Fibroblast of lung (primary cell): ENCODE measurements at places on chromosomes 7 and 10.

DNA sequence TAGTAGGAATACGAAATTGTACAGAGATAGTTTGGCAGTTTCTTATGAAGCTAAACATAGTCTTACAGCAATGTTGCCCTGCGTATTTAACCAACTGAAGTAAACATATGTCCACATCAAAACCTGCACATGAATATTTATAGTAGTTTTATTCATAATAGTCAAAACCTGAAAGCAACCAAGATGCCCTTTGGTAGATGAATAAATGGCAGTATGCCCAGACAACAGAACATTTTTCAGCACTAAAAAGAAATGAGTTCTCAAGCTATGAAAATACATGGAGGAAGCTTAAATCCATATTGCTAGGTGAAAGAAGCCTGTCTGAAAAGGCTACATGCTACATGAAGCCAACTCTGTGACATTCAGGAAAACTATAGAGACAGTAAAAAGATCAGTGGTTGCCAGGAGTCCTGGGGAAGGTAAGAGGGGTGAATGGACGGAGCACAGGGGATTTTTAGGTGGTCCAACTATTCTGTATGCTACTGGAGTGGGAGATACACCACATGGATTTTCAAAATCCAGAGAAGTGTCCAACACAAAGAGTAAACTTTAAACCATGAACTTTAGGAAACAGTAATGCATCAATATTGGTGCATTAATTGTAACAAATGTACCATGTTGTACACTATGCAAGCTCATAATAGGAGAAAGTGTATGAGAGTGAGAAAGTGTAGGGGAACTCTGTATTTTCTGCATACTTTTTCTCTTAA is 17.6 kb downstream of the GPRIN2 start:
- no peak for DNase-seq

DNA sequence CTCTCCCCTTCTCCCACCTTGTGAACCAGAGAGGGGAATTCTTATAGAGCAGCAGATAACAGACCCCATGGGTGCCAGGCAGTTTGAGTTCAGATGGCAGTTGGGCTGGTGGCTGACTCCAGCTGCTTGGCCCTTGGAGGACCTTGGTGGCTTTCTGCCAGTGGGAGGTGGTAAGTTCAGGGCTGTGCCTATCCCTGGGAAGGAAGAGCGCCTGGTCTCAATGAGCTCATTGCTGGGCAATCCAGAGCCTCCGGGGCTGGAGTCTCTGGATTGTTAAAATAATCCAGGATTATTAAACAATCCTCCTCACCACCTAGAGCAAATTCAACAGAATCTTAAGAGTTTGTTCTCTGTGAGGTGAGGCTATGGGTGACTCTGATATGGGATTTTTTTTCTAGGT is 105.2 kb downstream of the FANK1 start:
- peak; percentile 29 for DNase-seq

GRCh38 chr7:38318241-38318640 is 44.8 kb upstream of the TARP start:
- DNase-seq: no peak

DNA sequence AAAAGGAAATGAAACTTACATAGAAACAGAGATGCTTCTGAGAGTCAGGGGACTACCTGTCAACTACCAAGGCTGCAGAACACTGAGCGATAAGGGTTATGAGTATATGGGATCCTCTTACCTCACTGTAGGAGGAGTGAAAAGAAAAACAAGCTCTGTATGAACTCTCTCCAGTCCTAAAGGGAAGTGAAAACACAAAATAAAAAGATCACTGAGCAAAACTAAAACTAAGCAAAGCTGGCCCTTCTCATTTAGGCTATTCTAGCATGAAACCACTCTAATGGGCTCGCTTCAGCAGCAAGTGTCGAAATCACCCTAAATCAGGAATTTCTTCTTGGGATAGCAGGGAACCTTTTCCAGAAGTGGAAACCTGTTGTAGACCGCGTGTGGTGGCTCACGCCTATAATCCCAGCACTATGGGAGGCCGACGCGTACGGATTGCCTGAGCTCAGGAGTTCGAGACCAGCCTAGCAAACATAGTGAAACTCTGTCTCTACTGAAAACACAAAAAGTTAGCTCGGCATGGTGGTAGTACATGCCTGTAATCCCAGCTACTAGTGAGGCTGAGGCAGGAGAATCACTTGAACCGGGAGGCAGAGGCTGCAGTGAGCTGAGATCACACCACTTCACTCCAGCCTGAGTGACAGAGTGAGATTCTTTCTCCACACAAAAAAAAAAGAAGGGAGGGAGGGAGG is 27.0 kb downstream of the DCLRE1C start:
- DNase-seq: no peak

GRCh38 chr7:148661471-148661870 is 37.2 kb upstream of the CUL1 start:
- no peak for DNase-seq

DNA sequence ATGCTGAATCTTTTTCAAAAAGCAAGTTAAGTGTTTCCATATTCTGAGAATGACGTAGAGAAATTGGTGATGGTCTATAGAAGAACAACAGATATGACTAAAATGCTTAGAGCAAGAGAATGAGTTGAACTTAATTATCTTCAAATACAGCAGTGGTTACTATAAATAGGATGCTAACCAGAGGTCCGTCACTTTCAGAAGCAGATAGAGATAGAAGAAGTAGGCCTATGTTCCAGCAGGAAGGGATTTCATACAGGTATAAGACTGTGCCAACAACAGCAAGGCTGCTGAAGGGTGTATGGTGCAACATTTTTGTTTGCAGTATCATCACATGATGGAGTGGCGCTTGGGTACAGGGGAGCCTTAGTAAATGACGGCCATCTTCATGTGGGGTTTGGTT is 68.6 kb downstream of the HBP1 start:
- no peak for DNase-seq

GRCh38 chr10:48378675-48379074 is 72.2 kb downstream of the MAPK8 start:
- DNase-seq: no peak

DNA sequence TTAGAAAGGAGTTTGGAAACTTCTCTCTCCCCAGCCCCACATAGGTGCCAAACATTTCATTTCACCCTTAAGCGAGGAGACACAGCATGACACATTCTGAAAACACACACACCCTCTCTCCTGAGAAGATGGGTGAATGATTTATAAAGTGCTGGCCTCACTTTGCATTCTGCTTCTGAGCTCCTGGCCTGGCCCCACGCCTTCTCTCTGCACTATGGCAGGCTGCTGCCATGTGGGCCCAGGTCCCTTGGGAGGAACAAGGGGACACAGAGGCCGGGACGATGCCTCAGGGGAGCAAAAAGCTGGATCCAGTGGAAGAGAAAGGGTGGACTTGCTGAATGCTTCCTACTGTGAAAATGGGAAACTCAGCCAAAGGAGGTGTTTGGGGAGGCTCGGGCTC is 56.0 kb downstream of the CPXM2 start:
- DNase-seq: no peak

- no peak for DNase-seq
Observed at GRCh38 chr7:128882134-128882533, 19.5 kb downstream of the ATP6V1F start.

- DNase-seq: no peak
Observed at GRCh38 chr7:80458822-80459725, 52.8 kb downstream of the GNAT3 start.

- peak; percentile 55 for DNase-seq
Observed at GRCh38 chr7:119270045-119270464, 1002.9 kb upstream of the KCND2 start.

- DNase-seq: no peak
Observed at GRCh38 chr7:135342887-135343286, 109.2 kb downstream of the STRA8 start.

DNA sequence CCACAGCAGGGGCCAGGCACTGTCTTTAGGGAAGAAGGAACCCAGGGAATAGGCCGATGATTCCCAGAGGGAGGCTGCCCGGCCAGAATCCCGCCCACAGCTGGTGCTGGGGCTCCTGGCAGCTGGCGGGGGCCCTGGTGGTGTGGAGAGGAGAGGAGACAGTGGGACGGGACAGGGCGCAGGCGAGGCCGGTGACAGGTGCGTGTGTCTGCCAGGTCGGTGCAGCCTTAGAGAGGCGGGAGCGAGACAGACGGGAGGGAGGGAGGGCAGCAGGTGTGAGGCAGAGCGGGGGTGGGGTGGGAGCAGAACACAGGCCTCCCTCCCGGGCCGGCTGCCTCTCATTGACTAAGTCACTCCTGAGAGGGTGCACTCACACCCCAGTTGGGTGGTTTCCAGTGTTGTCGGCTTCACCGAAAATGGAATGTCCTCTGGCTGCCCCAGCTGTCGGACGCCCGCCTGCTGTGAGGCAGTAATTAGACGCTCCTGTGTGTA is 55.2 kb downstream of the ELFN1 start:
- peak; percentile 60 for DNase-seq

DNA sequence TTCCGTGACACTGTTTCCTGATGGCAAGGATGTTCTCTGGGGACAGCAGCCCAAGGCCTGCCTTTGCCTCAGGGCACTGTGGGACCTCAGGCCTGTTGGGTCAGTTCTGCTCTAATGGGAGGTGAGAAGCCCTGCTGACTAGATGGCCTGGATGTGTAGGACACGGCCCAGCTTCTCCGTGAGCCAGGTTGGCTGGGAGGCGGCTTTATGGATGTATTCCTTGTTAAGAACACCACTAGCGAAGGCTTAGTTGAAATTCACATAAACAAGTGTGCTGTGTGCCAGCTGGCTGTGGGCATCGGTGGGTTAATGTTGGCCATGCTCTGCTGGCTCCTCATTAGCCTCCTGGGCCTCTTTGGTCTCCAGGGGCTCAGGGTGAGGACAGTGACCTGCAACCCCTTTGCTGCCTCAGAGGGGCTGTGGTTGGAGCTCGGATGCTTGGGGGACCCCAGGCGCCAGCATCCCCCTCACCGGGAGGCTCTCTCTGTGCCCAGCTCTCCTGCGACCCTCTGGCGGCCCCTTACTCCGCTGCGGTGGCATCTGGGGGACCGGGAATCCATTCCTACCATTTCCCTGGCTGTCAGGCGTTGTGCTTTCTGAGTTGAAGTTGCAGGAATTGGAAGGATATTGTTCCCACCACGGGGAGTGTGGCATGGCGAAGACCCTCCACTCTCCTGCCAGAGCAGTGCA is 22.8 kb upstream of the DPYSL4 start:
- DNase-seq: no peak

- DNase-seq: no peak
Observed at GRCh38 chr10:45144326-45145070, 143.8 kb downstream of the ZNF22 start.

DNA sequence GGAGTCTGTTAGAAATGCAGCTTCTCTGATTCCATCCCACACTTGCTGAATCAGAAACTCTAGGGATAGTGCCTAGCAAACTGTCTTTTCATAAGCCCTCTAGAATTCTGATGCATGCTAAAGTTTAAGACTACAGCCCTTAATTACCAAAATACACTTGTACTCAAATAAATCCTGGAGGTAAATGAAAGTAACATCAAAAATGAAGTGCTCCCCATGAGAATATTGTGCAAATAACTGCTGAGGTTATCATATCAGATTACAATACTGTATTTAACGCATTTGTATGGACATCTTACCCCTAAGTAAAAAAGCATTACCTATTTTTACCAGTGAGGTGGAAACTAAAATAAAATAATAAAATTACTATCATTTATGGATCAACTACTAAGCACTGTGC is 104.7 kb downstream of the CHCHD3 start:
- DNase-seq: no peak

DNA sequence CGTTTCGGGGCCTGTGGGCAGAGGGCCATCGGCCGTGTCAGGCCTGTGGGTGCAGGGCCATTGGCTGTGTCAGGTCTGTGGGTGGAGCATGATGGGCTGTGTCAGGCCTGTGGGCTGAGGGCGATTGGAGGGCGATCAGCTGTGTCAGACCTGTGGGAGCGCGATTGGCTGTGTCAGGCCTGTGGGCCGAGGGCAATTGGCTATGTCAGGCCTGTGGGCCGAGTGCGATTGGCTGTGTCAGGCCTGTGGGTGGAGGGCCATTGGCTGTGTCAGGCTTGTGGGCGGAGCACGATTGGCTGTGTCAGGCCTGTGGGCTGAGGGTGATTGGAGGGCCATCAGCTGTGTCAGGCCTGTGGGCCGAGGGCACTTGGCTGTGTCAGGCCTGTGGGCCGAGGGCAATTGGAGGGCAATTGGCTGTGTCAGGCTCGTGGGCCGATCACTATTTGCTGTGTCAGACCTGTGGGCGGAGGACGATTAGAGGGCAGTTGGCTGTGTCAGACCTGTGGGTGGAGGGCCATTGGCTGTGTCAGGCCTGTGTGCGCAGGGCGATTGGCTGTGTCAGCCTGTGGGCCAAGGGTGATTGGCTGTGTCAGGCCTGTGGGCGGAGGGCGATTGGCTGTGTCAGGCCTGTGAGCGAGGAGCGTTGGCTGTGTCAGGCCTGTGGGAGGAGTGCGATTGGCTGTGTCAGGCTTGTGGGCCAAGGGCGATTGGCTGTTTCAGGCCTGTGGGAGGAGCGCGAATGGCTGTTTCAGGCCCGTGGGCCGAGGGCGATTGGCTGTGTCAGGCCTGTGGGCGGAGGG is 54.1 kb downstream of the DYNC2I1 start:
- DNase-seq: no peak

DNA sequence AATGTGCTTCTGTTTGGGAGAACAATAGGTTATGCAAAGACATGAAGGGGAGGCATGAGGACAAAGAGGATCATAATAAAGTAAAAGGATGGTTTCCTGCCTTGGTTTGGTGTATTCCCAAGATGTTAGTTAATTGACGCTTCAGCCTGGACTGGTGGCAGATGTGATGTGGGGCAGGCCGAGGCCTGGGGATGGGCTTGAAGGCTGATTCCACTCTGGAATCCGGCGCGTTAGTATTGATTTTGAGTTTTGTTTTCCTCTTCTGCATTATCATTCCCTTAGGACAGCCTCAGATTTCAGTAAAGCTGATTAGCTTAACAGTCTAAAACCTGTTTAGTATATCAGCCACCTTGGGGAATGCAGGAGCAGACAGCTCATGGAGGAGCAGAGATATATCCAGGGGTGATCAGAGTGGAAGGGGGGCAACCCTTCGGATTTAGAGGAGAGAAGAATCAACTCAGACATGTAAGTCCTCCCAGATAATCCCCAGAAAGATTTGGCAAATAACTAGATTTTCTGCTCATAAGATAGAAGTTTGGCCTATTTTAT is 159.8 kb upstream of the MTPN start:
- no peak for DNase-seq

- no peak for DNase-seq
Observed at GRCh38 chr10:76327441-76327840, 896.0 kb downstream of the LRMDA start.

DNA sequence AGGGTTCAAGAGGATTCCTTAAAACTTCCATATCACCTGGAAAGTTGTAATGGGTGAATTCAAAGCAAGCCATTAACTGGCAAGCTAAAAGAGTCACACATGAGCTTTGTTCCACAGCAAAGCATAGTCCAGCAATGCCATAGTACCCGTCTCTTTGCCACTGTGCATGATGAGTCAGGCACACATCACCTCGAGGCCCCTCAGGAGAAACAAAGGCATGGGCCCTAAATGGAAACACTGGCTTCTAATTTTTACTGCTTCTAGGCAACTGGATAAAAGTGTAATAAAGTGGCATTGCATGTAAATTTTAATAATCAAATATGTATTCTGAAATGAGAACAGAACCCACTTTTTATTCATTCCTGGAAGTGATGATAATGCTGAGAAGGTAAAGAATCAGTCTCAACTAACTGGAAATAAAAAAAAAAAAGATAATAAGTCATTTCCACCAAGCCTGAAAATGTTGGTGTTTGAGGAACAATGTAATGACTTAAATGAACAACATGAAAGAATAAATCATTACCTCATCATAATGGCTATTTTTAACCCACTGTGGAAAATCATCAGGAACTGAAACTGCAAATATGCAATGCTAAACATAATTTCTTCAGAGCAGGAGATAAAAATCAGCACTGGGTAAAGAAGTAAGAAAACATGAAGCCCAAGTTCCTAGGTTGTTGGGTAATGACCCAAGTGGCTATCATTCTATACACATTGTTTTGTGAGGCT is 104.9 kb downstream of the CDK6 start:
- DNase-seq: peak; percentile 68

GRCh38 chr7:32762925-32763293 is 128.7 kb downstream of the KBTBD2 start:
- DNase-seq: no peak
